Peyer's patch (tissue), 4 donors: ENCODE measurements at places on chromosomes 4 and X. TPM values are rescaled to one million over a fixed set of nuclear protein-coding genes. Genes with fewer than 3 reads are reported as not detected.
A peak's percentile ranks its signal among the peaks of the same experiment; 100 is the strongest.

DNA sequence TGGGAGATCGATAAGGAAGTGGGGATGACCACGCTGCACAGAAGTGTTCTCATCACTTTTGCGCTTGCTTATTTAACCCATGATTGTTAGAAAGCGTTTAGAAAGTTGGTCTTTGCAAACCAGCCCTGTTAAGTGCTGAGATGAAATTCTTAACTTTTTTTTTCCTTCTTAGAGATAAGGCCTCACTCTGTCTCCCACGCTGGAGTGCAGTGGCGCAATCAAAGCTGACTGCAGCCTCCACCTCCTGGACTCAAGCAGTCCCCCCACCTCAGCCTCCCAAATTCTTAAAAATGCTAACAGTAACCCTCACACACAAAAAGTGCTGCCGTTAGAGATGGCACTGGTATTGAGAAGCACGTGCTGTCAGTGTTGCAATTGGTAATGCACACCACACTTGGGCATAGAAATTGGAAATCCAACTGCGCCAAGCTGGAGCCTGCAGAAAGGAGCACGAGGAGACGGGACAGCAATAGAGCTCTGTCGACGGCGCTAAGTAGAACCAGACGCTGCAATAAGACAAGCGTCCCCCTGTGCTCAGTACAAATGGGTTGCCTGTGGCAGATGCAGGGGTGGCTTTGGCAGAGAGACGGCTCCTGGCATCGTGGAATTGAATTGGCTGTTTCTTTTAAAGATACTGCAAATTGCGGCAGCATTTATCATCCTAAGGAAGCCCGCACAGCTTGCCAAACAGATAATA, 113.4 kb downstream of the TBL1X start:
- no peak overlapping the region for H3K27ac ChIP-seq
- H3K4me3 ChIP-seq, result no peak overlapping the region
- H3K36me3 ChIP-seq, result no peaks in the 10 kb centered on the region
- H3K27me3 ChIP-seq, result no peaks in the 10 kb centered on the region
- H3K4me1 ChIP-seq, result no peaks in the 10 kb centered on the region

- no peaks in the 10 kb centered on the region for H3K36me3 ChIP-seq
- no peaks in the 10 kb centered on the region for H3K27me3 ChIP-seq
- no peak for DNase-seq
- H3K4me1 ChIP-seq, result no peaks in the 10 kb centered on the region
- H3K4me3 ChIP-seq, result no peak overlapping the region
Observed at GRCh38 chr4:88295656-88296055, 11.3 kb upstream of the PPM1K start.

DNA sequence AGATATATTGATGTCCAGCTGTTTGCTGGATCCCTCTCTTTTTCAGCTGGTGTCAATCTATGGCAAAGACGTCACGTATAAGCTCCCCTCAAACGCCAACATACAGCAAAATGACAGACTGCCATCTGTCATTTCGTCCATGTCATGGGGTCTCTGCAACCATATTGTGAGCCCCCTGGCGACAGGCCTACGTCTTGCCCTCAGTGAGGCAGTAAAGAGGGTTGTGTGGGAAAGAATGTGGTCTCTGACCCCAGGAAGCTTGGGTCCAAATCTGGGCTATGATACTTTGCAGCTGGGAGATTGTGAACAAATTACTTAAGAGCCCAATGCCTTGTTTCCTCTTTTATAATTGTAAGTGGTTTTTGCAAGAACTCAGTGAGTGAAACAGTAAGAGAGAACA, 7.4 kb downstream of the SUPT20HL2 start:
- H3K36me3 ChIP-seq, result no peaks in the 10 kb centered on the region
- H3K4me3 ChIP-seq, result no peak overlapping the region
- no peaks in the 10 kb centered on the region for H3K4me1 ChIP-seq
- DNase-seq, result no peak
- no peaks in the 10 kb centered on the region for H3K27me3 ChIP-seq

DNA sequence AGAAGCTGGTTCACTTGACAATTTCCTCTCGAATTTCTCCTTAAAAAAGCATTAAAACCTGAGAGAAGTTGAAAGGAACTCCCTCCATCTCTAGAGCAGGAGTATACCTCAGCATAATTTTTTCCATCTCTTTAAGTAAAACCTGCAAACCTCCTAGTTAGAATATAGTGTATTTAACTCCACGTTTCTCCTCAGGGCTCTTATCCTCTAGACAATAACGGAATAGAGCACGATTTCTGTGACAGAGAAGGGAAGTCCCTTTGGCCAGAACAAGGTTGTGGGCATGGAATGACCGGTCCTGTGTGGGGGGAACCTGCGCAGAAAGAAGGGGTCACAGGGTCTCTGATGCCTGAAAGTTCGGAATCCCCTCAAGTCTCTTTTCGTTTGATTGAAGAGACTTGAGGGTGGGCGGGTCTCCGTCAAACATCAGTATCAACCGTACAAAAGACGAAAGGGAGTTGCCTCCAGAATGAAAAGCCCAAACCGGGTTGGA, 697 bp downstream of the ZNF280C start:
- DNase-seq, result no peak
- no peaks in the 10 kb centered on the region for H3K36me3 ChIP-seq
- peak overlapping the region; percentile 60 for H3K4me3 ChIP-seq
- no peaks in the 10 kb centered on the region for H3K4me1 ChIP-seq

BTC gene
- 0.83 TPM for total RNA-seq
